Midbrain (tissue), 1 donor: ENCODE measurements at places on chromosomes 5 and 9.

DNA sequence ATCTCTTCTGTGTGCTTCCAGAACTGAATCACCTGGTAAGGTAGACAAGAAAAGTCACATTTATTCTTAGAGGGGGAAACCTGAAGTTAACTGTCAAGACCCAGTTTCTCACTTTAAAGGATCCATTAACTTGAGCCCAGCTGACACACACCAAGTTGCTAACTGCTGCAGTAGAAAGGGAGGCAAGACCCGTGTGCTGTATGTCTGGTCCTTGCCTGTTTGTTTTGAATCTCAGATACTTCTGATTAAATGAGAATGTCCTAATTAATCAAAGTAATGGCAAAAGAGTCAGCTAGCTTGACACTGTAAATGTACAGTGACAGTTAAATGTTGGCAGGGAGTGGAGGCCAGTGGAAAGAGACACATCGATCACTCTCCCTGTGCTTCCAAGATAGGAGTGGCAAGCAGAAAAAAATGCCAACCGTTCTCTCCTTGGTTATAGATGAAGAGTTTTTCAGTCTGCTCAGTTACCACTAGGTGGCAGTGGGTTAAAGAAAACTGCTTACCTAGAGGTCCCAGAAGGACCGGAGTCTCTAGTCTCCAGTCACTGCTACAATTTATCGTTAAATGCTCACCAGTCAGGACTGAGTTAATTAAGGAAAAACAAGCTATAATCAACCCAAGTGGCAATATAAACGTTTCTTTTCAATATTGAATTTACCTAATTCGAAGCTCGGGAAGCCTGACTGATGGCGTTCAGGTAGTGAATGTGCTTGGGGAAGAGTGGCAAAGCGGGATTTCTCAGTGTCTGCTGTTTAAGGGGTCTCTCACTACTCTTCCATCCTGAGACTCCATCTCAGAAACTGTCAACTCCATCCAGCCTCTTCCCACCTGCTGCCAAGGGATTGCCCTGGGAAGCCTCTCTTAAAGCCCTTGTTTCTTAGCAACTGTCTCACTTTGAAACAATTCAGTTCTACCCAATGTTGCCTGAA, 18.4 kb downstream of the LSM11 start:
- DNase-seq, result peak; percentile 50

DNA sequence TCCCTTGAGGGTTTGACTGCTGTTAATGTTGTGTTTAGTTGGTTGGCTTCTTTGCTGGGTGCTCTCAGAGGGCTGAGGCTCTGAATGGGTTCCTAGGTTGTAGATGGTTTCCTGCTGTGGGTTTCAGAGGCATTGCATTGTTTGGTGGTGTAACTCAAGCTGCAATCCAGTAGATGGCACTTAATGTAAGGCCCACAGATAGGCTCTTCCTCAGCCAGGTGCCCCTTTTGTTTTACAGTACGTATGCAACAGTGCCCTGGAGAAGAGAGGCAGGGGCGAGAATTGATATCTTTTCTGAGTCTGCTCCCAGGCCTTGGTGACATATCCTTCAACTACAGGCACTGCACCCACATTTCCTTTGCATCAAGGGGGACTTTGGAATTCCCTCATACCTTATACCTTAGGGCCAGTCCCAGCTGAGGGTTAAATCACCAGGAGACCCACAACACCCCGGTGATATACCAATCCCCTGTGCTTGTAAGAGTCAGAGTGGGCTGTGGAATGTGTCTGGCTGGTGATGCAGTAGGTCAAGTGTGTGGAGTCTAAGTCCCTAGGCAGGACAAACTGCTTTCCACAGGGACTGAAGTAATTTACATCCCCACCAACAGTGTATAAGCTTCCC, 7.0 kb upstream of the UGT3A2 start:
- DNase-seq, result no peak

- DNase-seq, result no peak
These were observed 8.8 kb upstream of the TBC1D9B start for GRCh38 chr5:179916523-179916922.

- no peak for DNase-seq
These were observed 74.8 kb downstream of the NLN start for GRCh38 chr5:65796751-65797316.

DNA sequence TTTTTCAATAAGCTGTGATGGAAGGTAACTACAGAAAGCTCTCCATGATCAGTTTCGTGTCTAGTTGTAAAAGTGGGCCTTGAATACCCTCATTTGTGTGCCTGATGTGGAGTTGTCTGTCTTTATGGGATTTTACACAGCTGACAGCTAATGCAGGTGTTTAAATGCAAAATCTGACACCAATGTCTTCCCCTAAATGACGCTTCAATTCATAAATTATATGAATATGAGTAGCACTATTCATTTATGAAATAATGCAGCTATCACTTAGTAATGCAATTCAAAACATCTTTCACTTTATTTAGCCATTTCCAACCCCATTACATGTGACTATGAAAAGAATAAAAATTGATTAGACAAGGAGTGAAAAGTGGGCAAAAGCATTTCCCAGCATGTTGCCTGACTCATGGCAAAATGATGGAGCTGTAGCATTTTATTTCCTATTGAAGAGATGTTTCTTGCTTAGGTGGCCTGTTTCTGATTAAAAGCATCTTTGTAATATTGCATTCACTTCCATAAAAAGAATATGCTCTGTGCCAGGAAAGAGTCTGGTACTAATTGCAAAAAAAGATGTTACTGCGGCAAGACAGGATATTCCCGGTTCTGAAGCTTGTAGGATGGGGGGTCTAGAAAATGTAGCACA, 116.7 kb upstream of the HAPLN1 start:
- no peak for DNase-seq

- DNase-seq, result no peak
These were observed 127.2 kb downstream of the KDM4C start for GRCh38 chr9:6884990-6885389.

DNA sequence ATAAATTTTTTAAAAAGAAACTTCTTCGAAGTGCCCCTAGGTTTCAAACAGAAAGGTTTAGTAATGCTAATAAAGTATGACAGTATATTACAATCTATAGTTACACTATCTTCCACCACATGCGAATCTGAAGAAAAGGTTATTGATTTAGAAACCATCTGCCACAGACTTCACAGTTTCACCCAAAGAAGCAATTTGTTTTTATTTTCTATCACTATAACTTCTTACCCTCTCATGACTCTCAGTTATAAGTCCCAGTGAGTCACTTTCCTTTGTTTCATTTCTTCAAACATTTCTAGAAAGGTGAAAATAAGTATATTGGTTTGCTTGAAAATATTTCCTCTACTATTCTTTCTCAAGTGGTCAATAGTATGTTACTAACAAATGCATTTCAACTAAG, 93.6 kb downstream of the MCTP1 start:
- no peak for DNase-seq

DNA sequence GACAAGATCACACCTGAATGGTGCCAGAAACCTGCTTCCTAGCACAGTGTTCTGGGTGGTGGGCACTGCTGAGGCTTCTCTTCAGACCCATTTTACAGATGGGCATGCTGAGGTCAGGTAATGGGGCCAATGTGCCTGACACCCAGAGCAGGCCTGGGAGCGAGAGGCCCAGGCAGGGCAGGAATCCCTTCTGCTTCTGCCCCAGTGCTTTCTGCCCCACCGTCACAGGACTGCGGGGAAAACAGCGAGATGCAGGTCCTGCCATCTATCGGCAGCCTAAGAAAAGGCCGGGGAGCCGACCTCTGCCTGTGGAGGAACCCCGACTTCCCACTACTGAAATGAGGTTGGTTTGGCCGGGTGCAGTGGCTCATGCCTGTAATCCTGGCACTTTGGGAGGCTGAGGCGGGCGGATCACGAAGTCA, 22.8 kb upstream of the RNU6ATAC start:
- no peak for DNase-seq

- no peak for DNase-seq
These were observed 198.7 kb upstream of the MPDZ start for GRCh38 chr9:13478160-13478559.

DNA sequence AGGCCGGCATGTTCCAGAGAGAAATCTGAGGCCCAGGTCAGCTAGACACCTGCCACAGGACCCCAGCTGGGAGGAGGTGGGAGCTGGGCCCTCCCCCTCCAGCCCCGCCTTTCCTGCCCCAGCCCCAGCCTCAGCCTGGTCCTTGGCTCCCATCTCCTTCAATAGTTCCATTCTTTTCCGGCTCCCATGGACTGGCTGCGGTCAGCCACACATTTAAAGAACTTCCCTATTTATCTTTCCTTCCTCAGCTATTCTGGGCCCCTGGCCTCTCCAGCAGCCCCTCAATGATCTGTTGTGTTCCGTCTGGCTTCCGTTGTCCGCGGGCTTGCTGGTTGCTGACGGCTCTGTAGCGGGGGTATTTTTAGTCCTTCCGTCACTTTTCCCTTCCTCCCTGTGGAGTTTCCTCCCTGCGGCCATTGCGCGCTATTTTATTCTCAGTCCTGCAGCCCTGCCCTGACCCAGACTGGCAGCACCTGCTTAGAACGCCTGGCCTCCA, 73.8 kb downstream of the AMBP start:
- DNase-seq, result peak; percentile 63

DNA sequence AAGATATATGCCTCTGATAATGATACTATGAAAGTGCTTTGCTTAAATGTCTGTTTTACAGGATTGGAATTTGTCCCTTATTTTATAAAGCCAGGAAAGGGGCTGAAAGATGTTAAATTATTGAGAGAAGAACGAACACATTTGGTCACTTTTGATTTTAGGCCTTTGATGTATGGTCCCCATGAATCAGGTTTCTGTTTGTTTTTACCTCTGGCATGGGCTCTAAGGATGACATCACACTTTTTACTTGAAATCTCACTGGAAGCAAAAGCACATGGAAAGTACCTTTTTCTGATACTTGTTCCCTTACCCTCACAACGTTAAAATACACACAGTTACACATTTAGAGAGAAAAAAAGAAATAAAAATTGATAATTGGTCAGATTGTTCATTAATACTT, 6.9 kb downstream of the OTULIN start:
- no peak for DNase-seq

DNA sequence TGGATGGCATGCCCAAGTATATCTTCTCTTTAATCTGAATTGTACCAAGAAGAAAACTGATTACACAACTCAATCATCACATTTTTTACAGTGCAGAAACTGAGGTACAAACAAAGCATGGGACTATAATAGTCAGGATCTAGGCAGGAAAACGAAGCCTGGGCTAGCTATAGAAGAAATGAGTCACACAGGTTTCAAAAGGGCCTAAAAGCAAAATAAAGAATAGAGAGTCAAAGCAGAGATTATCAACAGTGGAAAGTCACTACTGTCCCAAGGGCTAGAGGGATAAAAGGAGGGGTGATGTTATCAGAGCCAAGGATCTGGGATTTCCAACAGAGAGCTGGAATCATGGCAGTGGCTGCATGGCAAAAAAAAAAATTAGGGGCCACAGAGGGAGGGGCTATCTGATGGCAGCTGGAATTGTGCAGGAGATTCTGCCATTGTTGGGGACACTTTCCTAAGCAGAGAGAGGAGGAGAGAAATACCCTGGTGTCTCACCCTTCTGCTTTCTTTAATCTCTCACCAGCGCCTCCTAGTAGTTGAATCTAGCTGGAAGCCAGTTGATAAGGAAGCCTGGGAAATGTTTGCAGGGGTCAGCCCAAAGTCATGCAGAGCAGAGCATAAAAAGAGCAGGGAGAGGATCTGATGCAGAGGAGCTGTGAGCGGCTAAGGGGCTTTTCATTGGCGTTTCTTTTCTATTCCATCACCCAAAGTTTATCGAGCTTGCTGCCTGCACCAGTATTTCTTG, 343.2 kb downstream of the ACTL7B start:
- no peak for DNase-seq

DNA sequence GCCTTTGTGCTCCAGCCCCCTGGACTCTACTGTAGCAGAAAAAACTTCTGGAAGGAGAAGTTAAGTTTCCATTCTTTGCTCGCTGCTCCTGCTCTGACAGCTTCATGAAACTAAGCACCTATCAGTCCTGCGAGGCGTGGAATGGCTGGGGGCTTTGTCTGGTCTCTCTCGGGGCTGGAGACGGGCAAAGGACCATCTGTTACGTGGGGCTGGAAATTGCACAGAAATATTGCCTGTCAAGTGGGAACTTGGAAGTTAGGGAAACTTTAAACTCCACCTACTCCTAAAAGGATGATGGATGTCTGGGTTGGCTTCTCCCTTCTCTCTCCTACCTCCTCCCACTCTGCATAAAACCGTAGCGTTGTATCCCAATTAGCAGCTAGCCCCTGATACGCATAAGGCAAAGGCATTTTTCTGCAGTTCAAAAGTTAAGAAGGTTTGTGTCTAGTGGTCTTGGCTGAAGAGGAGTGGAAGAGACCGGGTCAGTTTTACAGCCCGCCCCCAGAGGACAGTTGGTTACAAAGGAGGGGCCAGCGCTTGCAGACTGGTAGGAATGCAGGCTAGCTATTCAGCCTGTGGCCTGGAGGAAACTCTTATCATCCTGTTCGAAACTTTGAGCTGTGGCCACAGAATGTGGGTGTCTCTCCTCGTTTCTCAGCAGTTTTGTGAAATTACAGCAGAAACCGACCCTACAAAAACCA, 1.3 kb downstream of the FBXL7 start:
- DNase-seq, result peak; percentile 59

- no peak for DNase-seq
These were observed at the start of gene PHF19 for GRCh38 chr9:120876842-120877240. TSS of gene PHF19 (minus strand) at chr9:120877188. CDS start at chr9:120874741, 2,447 bp downstream.

DNA sequence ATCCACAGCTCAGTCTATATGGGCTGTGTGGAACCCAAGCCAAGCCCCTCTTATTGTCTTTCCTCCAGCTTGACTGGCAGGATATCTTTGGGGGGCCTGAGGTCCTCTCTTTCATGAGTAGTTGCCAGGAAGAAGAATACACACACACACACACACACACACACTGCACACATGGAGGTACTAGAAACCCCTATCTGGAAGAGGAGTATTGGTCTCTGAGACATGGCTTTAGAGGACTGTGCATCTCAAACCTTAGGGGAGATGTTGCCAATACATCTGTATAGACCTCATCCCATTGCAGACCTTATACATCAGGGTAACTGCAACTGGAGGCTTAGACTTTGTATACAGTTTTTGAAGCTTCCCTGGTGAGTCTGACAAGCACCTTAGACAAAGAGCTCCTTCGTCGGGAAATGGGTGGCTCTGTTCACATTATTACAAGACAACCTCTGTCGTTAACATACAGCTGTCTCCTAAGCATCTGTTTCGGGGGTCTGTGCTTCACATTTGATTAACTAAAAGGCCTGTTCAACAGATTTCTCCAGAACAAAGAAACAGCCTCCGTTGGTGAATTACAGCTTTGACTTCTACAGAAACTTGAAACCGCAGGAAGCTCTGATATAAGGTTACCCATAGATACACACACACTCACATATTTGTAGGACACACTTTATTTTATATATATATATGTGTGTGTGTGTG, 5.5 kb upstream of the ENTREP1 start:
- no peak for DNase-seq
